GM23338 (cell line): ENCODE measurements at places on chromosomes 13 and 19. TPM values are rescaled to one million over a fixed set of nuclear protein-coding genes. Genes with fewer than 3 reads are reported as not detected.

LRRC63 gene
- not detected in 2 replicates for polyA plus RNA-seq

DNA sequence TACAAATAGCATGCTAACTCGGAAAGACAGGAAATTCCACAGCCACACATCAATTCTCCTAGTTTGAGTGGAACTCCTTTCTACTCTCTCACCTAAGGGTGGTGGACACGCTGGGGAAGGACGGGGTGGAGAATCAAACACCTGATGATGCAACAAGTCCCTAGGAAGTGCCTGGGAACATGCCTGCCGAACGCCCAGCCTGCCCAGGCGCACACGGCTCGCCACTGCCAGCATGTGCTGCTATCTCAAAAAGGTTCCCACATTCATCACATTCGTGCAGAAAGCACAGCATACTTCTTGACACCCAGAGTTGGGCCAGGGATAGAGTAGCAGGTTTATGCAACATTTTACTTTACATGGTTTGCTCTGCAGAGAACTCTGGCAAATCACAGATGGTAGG, 164.6 kb downstream of the ABCC4 start:
- no peak for DNase-seq

DNA sequence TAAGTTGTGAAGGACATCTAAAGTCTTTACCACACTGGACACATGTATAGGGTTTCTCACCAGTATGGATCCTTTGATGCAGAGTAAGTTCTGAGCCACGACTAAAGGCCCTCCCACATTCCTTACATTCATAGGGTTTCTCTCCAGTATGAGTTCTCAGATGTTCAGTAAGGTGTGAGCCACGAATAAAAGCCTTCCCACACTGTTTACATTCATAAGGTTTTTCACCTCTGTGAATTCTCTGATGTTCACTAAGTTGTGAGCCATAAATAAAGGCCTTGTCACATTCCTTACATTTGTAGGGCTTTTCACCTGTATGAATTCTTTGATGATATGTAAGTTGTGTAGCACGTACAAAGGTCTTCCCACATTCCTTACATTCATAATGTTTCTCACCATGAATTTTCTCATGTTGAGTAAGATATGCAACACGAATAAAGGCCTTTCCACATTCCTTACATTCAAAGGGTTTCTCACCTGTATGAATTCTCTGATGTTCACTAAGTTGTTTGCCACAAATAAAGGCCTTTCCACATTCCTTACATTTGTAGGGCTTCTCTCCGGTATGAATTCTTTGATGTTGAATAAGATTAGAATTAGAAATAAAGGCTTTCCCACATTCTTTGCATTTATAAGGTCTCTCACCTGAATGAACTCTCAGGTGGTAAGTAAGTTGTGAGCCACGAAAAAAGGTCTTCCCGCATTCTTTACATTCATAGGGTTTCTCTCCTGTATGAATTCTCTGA, 29.8 kb downstream of the ZNF571 start:
- DNase-seq = peak; percentile 27

DNA sequence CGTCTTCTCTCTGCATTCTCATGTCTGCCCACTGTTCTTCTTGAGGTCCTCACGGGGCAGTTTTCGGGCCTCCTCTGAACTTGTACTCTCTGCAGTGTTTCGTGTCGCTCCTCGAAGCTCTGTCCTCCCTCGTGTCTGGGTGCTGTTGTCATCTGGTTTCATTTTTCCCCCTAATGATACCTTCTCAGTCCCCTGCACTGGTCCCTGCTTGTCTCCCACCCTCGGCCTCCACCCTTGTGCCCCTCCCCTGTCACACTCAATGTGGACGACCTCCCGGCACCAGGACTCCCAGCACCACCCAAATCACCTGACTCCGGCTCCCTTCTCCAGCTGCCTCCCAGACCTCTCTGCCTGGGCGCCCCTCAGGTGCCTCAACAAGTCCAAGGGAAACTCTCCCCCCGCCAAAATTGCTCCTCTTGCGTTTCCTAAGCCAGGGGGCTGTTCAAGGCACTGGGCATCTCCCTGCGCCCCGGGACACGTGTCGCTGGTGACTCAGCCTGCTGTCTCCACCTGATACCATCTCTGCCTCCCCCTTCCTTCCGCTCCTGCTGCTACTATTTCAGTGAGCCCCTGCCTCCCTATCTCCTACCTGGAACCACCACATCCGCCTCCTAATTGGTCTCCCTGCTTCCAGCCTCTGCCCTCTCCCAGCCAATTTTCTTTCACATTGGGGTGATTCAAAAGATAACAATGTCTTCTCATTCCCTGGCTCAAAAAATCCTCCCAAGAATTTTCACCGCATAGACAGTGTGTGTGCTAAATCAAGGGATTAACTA, 49.5 kb downstream of the RFX2 start:
- DNase-seq = no peak

- DNase-seq = peak; percentile 51
Observed at GRCh38 chr13:23856008-23856750, 33.0 kb downstream of the MIPEP start.

DNA sequence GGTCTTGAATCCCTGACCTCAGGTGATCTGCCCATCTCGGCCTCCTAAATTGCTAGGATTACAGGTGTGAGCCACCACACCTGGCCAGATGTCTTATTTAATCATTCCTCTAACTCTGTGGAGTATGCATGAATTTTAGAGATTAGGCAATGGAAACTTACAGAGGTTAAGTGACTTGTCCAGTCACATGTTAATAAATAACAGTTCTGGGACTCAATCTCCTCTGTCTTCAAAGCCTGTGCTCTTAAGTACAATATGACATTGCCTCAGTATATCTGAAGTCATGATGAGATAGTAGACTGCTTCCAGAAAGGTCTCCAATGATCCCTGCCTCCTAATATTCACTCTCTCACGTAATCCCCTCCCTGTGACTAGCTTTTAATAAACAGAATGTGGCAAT, 72.9 kb upstream of the TDRD3 start:
- DNase-seq = no peak
